ENCODE measurements at places on chromosomes 11 and 22.

- DNase-seq: no peak
Observed at GRCh38 chr11:120521176-120521575, 9.6 kb downstream of the GRIK4 start.

GRCh38 chr11:93133488-93134109 is 64.2 kb downstream of the SLC36A4 start:
- DNase-seq: no peak

DNA sequence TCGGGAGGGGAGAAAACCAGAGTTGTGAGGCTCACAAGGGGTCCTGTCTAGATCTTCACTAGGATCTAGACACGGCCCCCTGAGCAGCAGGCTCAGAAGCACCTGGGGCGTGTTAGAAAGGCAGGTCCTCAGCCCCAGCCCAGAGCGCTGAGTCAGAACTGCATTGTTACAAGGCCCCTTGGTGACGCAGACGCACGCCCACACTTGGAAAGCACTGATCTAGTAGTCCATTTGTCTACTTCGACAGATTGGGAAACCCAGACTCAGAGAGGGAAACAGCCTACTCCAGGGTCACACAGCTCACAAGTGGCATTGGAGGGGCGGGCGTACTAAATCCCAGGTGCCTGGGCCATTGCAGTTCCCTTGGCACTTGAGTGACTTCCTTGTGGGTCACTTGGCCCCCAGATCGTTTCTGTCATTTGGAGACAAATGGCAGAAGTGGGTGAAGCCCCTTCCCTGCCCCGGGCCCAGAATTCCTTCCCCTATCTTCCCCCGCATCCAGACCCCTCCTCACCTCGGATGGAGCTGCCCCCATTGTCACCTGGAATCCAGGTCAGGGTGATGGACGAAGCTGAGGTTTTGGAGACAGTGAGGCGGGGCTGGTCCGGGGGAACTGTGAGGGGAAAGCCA is 110.8 kb downstream of the CEP164 start:
- DNase-seq: no peak

- no peak for DNase-seq
Observed at GRCh38 chr11:69560141-69560790, 78.8 kb downstream of the LINC01488 start.

GRCh38 chr11:126109941-126110731 is 47.5 kb upstream of the CDON start:
- DNase-seq: no peak

- no peak for DNase-seq
Observed at GRCh38 chr11:2290351-2290841, 11.3 kb downstream of the C11orf21 start.

DNA sequence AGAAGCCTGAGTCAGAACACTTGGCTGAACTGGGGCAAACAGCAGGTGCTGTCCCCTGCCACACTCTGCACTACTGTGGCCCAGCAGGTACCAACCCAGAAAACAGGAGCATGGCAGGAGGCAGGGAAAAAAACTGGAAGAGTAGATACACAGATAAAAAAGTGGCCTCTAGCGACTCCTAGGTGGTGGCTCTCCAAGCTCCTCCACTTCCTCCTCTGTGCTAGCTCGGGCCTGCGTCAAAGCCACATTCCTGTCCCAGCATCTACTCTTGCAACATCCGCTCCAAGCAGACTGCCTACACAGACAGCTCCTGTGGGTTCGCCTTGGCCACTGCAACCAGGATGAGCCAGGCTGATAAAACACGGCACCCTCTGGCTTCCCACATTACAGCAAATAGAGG is 6.9 kb downstream of the OR8B12 start:
- DNase-seq: no peak

DNA sequence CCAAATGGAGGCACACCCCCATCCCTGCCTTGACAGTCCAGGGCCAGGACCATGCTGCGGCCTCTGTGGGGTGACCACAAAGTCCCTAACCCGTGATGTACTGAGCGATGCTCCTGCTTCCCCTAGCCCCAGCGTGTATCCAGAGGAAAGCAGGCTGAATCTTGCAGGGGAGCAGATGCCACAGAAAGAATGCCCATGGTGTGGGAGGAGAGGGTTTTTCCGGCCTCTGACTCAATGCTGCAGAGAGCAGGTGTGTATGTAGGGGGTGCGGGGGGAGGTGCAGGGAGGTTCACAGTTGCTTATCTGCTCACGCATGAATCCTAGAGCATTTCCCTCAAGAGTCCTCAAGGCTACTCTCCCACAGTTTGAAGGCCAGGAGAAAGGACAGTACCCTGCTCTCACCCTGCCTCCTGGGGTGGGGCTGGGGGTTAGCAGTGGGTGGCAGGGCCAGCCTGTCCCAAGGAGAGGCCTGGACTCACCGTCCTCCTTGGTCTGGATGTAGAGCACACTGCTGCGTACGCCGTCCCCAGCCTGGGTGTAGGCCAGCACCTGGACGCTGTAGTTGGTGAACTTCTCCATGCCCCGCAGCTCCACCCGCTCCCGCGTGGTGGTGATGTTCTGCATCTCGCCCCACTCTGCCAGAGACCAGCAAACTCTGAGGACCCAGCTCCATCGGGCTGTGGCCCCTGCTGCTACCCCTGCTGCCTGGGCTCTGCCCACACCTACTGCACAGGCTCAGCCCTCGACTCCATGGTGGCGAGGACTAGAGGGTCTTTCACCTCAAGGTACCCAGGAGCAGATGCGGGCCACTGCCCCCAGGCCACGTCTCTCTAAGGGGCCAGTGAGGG is 130.8 kb downstream of the CEP164 start:
- DNase-seq: no peak

GRCh38 chr22:17820879-17821439 is 46.7 kb upstream of the BID start:
- no peak for DNase-seq
